Smooth muscle cell of the brain vasculature (primary cell): ENCODE measurements at places on chromosomes 4 and X.

DNA sequence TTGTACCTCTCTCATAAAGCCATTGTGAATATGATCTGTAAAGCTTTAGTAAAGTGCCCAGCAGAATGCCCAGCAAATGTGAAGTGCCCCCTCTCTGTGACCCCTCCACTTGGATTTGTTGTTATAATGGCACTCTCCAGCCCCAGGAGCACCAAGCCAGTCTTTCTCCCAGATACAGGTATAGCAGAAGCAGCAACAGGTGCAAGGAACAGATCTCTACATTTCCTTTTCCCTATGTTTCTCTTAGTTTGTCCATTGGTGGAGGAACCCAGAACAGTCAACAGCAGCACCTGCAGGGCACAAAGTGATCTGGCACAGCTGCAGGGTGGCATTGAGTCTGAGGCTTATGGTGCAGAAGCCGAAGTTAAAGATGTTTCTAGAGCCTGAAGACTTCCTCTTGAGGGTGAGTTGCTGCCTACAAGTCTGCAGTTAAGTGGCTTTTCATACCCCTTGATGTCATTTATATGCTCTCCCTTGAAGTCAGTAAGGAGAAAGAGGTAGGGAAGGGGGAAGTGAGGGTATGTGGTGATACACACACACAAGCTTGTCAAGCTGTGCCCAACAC, 16.1 kb upstream of the CXCL3 start:
- no peak for DNase-seq

GRCh38 chrX:125998432-125998831, 167.7 kb downstream of the DCAF12L2 start:
- DNase-seq: no peak

DNA sequence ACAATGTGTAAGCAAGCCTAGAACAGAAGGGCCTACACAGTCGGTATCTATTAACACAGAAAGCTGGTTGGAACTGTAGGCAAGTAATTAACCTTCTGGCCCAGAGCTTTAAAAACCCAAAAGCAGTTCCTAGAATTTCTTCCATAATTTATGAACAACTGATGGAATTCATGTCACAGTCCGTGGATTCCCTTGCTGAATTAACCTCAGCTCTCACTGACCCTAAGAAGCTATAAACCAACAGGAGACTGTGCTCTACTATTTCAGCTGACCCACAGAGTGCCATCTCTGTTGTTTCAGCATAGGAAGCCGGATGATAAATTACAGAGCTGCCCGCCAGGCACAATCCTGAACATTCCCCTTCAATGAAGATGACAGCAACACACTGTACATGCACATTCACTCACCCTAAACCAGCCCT, 157.3 kb downstream of the PRDM5 start:
- DNase-seq: no peak

DNA sequence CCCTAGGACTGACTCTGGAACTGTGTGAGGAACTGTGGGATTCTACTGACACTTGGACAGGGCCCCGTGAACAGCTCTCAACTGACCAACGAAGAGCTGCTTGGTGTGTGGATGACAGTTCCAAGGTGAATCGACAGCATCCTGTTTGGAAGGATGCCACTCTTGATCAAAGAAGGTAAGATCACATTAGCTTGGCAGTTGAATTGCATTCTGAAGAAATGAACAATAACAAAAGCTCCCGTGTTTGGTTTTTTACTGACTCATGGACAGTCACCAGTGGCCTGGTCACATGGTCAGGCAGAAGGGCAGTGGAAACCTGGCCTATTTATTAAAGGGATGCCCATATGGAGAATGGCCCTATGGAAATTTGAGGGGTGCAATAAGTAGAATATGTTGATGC, 33.1 kb upstream of the GPR34 start:
- no peak for DNase-seq

DNA sequence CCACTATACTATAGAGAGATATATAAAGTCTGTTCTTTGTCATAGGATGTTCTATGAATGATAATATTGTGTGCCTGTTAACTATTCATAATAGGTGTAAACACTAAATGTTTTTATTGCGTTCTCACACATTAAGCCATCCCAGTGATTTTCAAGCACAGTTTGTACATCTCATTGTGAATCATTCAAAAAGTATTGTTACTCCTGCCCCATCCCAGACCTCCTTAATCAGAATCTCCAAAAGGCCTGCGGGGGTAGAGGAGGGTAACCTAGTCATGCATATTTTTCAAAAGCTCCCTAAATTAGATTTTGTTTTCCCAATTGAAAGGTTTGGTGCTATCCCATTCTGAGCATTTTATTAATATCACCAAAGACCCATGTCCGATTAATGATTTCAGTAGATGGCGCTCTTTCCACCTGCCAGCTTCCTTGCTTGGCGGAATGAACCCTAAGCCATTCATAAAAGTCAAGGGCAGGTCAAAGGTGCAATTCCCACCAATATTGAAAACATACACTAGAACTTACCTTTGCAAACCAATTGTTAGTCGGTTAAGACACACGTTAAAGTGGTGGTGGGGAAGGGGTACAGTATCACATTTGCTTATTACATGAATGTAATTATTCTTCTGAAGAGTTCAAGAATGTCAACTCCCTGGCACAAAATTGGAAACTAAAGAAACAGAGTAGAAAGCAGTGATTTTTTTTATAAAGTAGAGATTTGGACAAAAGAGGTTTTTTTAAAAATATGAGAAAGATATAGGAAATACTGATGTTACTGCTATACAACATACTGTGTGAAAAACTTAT, 5.8 kb upstream of the TET2 start:
- DNase-seq: no peak
